ENCODE measurements at places on chromosomes 2 and 18. TPM values are rescaled to one million over a fixed set of nuclear protein-coding genes. Genes with fewer than 3 reads are reported as not detected.

- H3K4me3 ChIP-seq: no peak overlapping the region
- H3K36me3 ChIP-seq: no peaks in the 10 kb centered on the region
- peak; percentile 19 for DNase-seq
- no peaks in the 10 kb centered on the region for H3K4me1 ChIP-seq
- H3K27ac ChIP-seq: no peak overlapping the region
Measured at GRCh38 chr2:120596990-120597594, 138.6 kb upstream of the GLI2 start.

DNA sequence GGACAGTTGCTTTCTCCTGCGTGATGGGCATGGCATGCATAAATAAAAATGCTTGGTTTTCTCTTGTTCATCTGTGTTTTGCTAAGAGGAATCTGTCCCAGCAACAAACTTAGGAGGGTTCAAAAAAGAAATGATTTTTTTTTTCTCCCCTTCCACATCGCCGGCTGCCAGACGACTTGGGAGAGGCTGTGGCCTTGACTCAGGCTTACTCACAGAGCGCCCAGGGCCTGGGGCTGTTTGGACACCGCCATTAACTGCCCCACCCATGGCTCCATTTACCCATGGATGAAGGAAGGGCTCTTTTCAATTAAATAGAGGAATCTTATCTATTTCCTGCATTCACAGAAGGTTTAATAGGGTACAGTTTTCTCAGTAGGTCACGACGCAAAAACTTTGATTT lies 22.3 kb upstream of the SERPINB5 start:
- no peak overlapping the region for H3K27ac ChIP-seq
- no peaks in the 10 kb centered on the region for H3K36me3 ChIP-seq
- H3K4me1 ChIP-seq: peaks cover 19% of the 10 kb centered on the region
- DNase-seq: peak; percentile 48
- no peaks in the 10 kb centered on the region for H3K27me3 ChIP-seq
- no peak overlapping the region for H3K4me3 ChIP-seq

DNA sequence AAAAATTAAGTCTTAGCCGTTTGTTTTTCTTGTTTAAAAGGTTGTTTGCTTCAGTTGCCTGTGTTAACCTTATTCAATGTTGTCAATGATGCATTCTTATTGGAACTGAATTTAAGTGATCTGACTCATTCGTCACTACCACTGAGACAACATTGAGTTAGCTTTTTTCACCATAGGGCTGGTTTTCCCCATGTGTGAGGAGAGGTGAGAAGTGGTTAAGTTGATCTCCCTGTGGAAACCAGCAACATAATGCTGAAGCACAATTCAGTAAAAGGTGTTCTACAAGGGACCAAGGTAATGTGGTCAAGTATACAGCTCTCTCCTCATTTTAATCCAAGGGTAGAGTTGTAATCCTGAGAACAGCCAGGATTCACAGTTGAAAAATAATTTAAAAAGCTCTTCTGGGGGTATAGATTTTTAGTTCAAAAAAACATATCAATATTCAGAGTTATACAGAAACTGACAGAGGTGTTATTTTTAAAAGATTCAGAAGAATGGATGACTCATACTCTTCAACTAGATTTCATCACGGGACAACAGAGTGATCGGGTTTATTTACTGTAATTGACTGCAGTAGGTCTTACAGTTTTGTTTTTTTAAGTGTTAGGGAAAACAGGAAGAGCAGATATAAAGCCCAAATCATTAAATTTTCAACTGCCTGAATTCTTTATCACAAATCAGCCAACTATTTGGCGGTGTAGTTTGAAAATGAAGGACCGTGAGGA lies 12.6 kb downstream of the NOP58 start:
- no peaks in the 10 kb centered on the region for H3K27me3 ChIP-seq
- no peak overlapping the region for H3K27ac ChIP-seq
- H3K4me1 ChIP-seq: no peaks in the 10 kb centered on the region
- H3K36me3 ChIP-seq: no peaks in the 10 kb centered on the region
- H3K4me3 ChIP-seq: no peak overlapping the region
- no peak for DNase-seq

- H3K4me3 ChIP-seq: no peak overlapping the region
- H3K36me3 ChIP-seq: no peaks in the 10 kb centered on the region
- no peak for DNase-seq
- H3K27ac ChIP-seq: no peak overlapping the region
- no peaks in the 10 kb centered on the region for H3K27me3 ChIP-seq
Measured at GRCh38 chr2:109193807-109194619, 65.0 kb downstream of the SH3RF3 start.

GRCh38 chr18:48715711-48716361 lies 177.0 kb downstream of the CTIF start:
- no peak overlapping the region for H3K4me3 ChIP-seq
- no peaks in the 10 kb centered on the region for H3K36me3 ChIP-seq
- H3K27ac ChIP-seq: peak overlapping the region; percentile 55
- no peaks in the 10 kb centered on the region for H3K27me3 ChIP-seq
- no peaks in the 10 kb centered on the region for H3K4me1 ChIP-seq

GRCh38 chr2:109170645-109171044 lies 41.6 kb downstream of the SH3RF3 start:
- H3K4me3 ChIP-seq: no peak overlapping the region
- peaks cover 10% of the 10 kb centered on the region for H3K4me1 ChIP-seq
- DNase-seq: no peak
- peak overlapping the region; percentile 81 for H3K27ac ChIP-seq
- H3K27me3 ChIP-seq: no peaks in the 10 kb centered on the region

DNA sequence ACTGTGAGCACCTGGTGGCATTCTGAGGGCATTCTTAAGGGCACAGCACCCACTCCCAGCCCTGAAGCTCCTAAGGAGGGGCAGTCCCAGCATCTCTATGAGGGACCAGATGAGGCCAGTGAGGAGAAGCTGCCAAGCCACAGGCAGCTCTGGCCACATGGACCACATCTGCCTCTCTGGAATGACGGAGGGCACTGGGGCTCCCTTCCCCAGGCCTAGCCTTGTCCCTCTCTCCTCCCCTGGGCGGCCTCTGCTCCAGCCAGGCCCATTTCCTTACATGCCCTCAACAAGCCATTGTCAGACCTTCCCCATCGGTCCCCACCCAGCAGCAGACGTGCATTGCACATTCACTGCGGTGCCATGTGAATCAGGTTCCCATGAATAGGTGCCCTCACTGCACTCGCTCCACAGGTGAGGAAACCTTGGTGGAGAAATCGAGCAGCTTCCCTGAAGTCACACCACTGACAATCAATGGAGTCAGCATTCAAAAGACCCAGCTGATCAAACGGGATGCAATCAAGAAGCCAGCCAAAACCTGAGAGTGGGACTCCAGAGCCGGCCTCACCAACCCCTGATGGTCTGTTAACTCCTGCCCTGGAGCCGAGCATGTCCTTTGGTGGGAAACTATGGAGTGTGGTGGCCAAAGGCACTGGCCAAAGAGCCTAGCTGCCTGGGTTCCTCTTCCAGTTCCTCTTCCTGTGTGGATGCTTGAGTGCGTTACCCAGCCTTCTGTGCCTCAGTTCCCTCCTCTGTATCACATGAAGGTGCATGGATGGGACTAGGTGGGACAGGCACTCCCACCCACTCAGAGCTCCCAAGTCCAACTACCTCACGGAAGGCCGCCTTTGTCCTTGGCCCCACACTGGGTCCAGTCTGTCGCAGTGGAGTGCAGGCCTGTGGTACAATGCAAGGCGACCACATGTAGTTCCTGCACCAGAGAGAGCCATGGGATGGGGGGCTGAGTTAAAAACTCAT lies 147.3 kb downstream of the ZFP36L2 start:
- H3K4me3 ChIP-seq: no peak overlapping the region
- no peak overlapping the region for H3K27ac ChIP-seq
- no peaks in the 10 kb centered on the region for H3K36me3 ChIP-seq
- DNase-seq: no peak

L3MBTL4 gene
- 1.5 TPM for total RNA-seq

All from transverse colon (tissue), 4 donors.